ENCODE measurements at places on chromosomes 2 and 18.

- no peak for DNase-seq
Observed at GRCh38 chr2:18771212-18771611, 181.8 kb upstream of the NT5C1B start.

- peak; percentile 54 for DNase-seq
Observed at GRCh38 chr2:100262555-100263320, 59.6 kb downstream of the LONRF2 start.

DNA sequence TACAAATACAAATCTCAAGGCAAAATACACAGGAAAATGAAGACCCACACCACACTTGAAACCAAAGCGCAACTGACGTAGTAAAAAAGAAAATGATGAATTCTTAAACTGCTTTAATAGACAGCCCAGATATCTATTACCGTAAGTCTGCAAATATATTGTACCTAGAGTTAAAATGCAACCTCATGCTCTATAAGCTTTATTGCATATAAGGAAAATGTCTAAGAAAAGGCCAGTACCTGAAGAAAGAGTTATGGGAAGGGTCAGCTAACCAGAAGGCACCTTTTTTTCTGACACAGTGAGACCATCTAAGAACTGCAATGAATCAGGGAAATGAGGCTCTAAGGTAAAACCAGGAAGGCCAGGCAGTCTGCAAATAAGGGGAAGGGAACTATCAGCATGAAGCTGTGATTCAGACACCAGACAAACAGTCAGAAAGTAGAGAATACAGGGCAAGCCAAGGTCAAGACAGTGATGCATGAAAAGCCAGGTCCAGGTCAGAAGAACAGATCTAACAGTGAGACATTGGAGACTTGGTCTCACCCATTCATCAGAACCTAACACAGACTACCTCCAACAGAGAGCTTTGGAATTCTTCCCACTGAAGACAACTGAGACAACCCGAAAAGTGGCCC, 46.9 kb downstream of the PDE11A start:
- no peak for DNase-seq

DNA sequence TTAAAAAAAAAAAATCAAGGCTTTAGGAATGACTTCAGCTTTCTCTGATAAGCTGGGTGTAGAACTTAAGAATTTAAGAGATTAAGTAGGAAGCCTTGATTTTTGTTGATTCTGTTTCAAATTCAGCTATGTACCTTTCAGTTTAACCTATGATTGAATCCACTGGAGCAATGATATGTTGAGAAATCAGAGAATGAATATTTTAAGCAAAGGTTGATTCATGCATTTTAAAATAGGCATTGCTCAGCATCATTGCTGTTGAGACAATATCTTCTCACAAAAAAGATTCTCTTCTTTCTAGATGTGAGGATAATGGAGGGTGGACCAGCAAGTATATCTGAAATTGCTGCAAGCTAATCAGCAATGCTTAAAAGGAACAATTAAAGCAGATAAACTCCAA, 109.8 kb downstream of the MAP3K20 start:
- DNase-seq, result no peak

GRCh38 chr18:25244170-25244569, 107.8 kb downstream of the ZNF521 start:
- no peak for DNase-seq

DNA sequence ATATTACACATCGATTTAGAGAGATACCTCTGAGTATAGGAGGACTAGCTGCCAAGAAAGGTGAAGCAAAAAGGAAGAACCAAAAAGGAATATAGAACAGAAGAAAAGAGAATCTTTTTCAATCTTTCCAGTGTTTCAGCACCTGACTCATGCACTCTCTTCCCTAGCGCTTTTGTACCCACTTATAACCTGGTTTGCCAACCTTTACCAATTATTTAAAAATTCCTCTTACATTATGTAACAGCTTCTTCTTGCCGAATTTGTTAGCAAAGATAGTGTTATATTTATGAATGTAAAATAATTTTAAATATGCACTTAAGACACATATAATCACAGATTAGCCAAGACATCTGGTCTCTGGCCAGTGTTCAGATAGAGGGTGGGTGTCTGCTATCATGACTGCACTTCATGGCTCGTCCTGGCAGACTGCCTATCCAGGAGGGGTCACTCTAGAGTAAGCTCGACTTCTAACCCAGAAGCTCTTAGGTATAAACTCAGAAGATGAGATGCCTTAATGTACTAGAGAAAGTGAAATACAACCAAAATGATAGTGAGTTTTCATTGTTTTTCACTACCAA, 122.9 kb downstream of the ATAD2B start:
- DNase-seq, result no peak

DNA sequence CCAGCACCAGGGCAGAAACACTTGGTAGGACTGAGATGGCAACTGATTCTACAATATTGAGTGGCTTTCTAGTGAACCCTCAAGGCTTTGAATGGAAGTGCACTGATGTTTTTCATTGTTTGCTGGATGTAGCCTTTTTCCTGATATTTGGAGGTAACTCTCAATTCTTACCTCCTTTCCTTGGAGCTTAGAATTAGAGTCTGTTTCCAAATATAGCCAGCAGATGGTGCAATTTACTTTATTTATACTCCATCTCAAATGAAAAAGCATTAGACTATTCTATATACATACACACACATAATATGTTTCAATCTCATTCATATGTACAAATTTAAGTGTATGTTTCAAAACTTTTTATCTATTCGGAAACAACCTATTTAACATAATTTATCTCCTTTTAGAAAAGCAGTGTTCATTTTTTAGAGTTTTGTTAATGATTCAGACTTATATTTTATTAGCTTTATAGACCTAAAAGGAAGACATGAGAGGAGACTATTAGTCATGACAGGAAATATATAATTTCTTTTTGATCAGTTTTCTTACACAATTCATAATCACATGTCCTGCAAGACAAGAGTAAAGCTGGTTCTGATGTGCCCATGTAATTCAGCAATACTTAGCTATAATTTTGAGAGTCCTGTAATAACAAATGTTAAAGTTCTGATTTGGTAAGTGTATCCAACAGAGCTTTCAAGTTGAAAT, 124.8 kb downstream of the NUP35 start:
- DNase-seq, result peak; percentile 19

- no peak for DNase-seq
Observed at GRCh38 chr2:45194596-45194995, 185.3 kb upstream of the SIX2 start.

DNA sequence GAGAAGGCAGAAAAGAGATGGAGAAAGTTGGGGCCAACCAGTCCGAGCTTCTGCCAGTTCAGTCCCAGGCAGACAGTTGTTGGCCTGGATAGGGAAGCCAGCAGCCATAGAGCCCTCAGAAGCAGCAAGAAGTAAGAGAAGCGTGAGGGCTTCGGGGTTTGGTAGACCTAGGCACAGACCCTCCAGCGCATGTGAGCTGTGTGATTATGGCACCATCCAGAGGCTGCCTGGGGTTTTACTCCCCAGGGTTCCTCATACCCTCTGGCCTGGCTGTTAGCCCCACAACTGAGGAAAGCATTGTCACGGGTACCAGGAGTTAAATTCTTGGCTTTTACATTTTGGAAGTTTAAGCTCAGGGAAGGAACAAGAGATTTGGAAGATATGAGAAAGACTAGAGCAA, 93.7 kb upstream of the RAB6C start:
- DNase-seq, result no peak

DNA sequence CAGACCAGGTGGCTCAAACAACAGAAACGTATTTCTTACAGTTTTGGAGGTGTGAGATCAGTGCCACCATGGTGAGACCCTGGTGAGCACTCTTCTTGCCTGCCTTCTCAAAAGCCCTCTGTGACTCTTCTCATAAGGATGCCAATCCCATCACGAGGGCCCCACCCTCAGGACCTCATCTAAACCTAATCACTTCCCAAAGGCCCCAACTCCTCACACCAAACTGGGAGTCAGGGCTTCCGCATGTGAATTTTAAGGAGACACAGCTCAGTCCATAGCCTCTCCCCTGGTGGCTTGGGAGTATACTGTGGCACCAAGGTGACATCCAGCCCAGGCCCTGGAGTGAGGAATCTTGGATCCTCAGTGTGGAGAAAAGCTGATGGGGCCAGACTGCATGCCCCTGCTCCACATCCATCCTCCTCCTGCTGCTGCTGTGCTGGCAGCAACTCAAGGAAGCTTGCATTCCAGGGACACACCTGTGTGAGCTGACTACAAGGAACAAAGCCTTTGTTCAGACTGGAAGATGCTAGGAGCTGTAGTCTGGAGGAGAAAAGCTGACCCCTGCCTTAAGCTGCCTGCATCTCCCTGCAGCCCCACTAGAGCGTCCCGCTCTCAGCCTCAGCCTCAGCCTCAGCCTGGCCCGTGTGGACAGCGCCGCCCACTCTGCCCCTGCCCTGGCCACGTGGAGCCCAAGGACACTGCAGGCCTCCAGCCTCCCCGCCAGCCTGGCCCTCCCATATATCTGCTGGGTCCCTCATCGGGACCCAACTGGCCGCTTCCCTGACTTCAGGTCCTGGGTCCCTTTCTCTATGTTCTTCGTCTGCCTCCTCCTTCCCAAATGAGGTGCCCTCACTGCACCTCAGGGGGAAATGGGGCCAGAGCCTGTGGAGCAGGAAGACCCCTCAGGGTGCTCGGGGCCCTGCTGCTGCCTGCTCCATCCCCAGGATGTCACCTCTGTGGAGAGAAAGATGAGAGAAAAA, 87.8 kb upstream of the RAB6C start:
- no peak for DNase-seq

DNA sequence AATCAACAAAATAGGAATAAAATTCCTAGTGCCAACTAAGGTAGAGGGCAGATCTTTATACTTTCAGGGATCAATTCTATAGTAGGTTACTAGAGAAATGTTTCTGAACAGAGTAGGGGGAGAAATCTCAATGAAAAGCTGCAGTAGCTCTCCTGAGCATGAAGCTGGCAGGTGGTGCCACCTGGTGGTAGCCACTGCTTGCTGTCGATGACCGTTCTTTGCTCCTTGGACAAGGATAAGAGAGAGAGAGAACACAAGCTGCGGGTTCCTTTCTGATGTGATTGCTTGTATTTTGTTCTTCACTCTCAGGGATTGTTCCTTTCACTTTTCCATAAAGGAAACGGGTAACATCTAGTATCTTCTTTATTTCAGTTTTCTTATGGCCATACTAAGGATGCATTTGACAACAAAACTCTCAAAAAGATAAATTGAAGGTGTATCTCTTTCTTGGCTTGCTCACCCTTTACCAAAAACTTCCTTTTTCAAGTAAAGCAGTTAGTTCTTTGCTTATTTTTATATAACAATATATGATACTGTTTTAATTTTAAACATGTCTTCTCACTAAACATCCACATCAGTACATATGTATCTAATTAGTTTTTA, 18.6 kb upstream of the MRPL19 start:
- DNase-seq, result peak; percentile 86

DNA sequence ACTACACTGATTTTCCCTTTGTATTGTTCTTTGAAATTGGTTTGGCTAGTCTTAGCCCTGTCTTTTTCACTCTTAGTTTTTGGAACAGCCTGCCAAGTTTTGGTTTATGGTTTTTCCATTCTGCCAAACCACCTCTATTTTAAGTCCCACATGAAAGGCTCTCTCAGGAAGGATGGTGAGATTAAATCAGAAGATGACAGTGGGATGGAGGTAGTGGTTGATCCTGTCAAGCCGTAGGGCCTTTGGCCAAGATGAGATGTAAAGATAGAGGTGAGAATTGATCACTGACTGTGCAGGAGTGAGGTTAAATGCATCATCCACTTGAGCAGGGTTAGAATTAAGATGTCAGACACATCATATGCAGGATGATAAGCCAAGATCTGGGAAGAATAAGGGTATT, 948.5 kb downstream of the SLC4A3 start:
- DNase-seq, result no peak

GRCh38 chr2:81767187-81767912, 1462.8 kb upstream of the LRRTM1 start:
- no peak for DNase-seq

- DNase-seq, result no peak
Observed at GRCh38 chr2:176536439-176537133, 267.3 kb downstream of the MTX2 start.

DNA sequence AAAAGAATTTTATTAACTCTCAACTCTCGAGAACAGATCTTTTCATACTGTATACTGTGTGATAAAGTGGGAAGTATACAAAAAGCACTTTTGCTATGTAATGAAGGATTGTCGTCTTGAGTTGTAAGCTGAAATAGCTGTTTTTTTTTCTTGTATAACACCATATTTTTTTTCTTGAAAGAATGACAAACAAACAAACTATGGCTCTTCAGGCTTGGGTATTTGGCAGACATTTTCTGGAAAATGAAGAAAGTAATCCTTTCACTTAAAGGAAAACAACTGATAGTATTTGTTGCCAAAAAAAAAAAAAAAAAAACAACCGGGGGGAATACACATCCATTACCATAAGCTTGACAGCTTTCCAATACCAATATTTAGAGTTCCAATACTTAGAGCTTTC, 230.4 kb downstream of the ICOS start:
- DNase-seq, result no peak

DNA sequence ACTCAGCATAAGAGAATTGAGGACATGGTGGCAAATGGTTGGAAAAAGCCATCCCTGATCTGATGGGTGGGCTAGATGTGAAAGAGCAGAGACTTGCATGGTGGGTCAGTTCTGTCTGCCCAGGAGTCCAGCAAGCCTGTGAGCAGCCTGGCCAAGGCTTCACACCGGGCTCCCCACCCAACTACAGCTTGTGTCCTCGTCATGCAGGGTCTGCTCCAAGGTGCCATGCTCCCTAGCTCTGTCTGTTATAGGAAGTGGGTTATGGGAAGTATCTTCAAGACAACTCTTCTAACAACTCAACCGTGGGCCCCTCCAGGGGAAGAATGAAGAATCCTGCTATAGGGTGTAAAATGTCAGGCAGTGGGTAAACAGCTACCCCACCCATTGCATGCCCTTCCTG, 97.4 kb downstream of the ADD2 start:
- no peak for DNase-seq

- no peak for DNase-seq
Observed at GRCh38 chr2:210288408-210288807, 26.6 kb downstream of the MYL1 start.

DNA sequence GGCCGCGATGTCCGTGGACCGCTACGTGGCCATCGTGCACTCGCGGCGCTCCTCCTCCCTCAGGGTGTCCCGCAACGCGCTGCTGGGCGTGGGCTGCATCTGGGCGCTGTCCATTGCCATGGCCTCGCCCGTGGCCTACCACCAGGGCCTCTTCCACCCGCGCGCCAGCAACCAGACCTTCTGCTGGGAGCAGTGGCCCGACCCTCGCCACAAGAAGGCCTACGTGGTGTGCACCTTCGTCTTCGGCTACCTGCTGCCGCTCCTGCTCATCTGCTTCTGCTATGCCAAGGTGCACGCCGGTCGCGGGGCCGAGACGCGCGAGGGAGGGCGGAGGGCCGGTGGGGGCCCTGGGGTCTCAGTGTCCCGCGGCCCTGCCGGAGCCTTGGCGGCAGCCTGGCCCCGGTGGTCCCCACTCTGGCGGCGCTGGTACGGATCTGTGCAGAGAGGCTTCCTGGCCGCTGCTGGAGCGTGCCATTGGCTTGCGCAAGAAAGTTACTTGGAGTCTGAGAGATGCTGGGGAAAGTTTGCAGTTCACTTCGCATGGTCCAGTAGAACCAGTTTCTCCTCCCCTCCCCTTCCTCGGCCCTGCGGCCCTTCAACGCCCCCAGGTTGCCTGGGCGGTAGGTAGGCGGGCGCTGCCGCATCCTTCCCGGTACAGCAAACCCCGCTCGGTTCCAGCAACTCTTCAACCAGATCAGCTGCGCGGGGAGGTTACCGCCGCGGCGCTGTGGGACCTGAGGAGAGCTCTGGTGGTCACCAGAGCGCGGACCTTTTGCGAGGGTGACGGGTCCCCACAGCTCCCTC, 1.5 kb downstream of the GALR1 start:
- no peak for DNase-seq
